ENCODE measurements at places on chromosomes 6 and 20.

- DNase-seq, result no peak
Observed at GRCh38 chr6:48068278-48069251, 42.4 kb downstream of the PTCHD4 start.

DNA sequence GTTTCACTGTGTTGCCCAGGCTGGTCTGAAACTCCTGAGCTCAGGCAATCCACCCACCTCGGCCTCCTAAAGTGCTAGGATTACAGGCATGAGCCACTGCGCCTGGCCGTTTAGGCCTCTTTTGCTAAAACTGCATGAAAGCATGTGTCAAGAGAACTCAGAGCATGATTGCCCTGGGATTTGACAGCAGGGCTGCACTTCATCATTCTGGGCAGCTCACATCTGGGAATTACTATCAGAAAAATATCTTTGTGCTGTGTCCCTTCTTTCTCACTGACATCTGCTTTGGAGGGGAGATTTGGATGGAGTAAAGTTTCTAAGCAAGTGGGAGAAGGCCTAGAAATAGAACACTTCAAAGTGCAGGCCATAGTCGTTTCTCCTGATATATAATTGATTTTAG, 59.6 kb upstream of the EIF2S2 start:
- no peak for DNase-seq

DNA sequence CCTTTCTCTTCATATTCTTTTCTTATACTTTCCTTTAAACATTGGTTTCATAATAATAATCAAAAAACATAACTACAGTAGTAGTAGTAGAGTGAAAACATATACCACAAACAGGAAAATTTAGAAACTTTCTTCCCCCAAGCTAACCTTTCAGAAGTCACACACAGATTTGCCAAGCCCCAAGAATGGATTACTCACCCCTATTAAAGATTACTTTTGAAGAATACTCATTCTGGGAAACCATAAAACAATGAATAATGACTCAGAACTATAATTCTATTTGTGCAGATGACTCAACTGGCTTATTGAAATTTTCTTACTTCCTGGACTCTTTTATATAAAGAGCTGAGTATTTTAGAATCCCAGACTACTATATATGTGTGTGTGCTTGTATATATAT, 119.4 kb upstream of the GJE1 start:
- DNase-seq, result no peak

- DNase-seq, result no peak
Observed at GRCh38 chr6:32111424-32112066, 2.4 kb upstream of the TNXB start.

- DNase-seq, result no peak
Observed at GRCh38 chr6:142805042-142805441, 139.9 kb downstream of the HIVEP2 start.

GRCh38 chr6:140554421-140554820, 1180.0 kb upstream of the CITED2 start:
- no peak for DNase-seq

GRCh38 chr6:36422714-36423100, 19.9 kb downstream of the PXT1 start:
- no peak for DNase-seq

DNA sequence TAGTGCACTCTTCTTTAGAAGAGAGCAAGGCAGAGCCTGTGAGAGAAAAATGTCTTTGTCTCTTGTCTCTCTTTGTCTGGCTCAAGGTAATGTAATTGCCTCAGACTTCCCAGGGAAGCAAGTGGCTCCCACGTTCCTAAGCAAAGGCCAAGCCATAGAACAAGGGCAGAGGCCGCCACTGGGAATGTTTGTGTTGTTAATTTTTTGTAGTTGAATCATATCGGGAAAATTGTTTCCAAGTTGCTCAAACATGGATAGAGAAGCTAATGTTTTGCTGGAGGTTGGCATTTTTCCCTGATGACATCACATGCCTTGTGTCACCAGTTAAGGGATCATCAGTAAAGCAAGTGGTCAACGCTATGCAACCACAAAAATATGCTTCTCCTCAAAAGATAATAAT, 211.5 kb upstream of the FOXA2 start:
- no peak for DNase-seq

GRCh38 chr20:35144694-35145093, 2.4 kb downstream of the EDEM2 start:
- DNase-seq, result no peak

DNA sequence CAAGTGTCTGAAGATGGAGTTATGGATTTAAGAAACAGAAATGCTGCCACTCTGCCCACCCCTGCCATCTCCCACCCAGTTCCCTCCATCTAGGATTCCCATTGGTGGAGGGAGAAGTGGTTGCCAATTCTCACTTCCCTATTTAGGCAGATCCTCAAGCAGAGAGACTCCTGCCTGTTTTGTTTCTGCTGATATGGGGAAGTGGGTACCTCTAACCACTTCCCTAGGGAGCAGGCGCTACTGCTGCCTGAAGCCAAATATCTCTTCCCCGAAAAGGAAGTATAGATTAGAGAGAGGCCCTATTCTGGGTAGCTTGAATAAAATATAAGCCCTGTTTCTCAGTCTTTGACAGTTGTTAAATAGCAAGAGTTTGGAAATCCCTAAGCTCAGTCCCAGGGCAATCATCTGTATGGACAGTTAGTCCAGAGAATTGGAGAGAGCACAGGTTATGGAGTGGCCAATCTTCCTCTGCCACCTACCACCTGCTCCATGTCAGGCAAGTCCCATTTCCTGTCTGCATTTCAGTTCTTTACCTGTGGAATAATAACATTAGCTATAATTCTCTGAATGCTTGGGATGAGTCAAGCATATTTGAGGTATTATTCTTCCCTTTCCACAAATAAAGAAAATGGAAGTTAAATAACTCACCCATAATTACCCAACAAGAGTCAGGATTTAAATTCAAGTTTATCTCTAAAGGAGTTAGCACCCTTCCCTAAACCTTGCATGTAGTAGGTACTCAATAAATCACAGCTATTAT, 2.6 kb upstream of the ADGB start:
- no peak for DNase-seq

DNA sequence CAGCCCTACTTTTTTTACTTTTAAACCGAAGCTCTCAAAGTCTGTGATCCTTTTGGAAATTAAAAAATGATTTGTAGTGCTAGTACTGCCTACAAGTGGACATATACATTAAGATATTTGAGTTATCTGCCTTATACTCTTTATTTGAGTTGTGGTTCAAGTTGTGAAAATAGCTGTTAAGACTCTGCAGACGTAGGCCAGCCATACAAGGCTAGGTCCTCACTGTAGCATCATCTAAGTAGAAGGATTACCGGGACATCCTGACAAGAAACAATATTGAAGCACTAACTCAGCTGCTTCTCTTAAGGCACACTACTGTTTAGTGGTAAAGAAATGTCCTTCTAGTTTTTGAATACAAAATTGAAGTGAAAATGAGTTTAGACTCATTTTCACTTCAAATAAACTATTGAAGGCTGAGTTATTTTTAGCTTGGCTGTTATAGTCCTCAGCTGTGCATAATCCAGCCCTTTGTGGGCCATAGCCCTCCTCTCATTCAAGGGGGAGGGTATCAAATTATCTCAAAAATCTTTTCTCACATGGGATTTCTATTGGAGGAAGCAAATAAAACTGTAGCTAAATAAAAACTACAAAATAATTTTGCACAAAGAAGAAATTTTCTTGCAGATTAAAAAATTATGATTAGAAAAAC, 68.1 kb downstream of the JAG1 start:
- DNase-seq, result no peak

DNA sequence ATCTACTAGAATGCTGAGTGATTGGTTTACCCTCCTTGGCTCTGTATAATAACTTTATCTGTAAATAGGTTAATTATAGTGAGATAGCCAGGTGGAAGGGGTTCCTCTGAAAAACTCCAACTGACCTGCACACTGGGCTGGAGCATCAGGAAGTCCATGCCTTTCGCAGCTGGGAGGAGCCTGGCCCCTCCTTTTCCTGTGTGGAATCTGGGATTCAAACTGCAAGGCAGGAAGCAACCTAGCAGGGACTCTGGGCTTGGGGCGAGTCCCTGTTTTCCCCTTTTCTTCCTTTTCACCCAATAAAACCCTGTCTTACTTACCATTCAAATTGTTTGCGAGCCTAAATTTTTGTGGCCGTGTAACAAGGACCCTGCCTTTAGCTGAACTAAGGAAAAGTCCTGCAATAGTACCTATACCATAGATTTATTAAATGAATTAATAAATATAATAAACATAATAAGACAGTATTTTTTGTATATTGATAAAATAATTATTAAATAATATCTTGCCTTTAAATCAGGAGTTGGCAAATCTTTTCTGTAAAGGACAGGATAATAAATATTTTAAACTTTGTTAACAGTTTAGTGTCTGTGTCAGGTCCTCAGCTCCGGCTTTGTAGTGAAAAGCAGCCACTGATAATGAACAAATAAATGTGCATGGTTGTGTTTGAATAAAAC, 406.2 kb upstream of the MMS22L start:
- no peak for DNase-seq

GRCh38 chr20:60729135-60729900, 522.7 kb upstream of the CDH4 start:
- no peak for DNase-seq

- no peak for DNase-seq
Observed at GRCh38 chr6:29925321-29925720, 17.0 kb upstream of the HLA-A start.

DNA sequence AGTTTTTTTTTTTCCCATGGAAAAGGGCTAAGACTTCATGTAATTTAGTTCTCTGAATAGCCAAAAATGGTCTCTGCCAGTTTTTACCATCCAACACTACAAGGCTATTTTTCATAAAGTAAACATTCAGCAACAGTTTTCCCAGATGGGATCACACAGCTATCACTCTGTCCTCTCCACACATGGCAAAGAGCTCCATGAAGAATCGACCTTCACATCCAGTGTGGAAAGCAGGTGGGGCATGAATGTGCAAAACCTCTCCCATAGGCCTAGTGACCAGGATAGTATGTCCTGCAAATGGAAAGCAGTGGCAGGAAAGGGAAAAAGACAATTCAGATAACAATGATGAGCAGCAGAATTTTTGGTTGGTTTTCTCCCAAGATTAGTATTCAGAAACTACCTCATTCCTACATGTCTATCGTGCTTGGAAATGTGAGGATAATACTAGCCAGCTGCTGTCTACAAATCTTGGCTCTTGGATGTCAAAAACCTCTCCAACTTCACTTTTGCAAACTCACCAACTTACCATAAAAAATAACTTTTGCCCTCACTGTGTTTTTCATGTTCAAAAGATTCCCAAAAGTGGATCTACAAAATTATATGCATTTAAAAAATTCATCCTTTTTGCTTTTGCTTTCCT, 159.7 kb upstream of the MCHR2 start:
- no peak for DNase-seq

DNA sequence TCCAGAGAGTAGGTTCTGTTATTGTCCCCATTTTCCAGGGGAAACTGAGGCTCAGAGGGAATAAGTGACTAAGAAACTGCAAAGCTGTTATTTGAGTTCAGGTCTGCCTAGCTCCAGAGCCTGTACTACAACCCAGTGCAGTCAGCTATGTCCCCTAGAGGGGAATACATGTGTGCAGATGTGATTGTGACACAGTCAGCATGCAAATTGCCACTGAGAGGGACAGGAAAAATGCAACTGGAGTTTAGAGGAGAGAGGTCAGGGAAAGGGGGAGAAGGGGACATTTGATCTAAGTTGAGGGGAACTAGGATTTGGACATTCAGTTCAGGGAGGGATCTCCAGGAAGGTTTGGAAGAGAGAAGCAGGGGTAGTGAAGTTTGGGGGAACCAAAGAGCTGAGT, 38.6 kb upstream of the EPB41L1 start:
- DNase-seq, result no peak

- DNase-seq, result no peak
Observed at GRCh38 chr6:154605178-154605881, 94.8 kb upstream of the CNKSR3 start.

- DNase-seq, result no peak
Observed at GRCh38 chr6:146981981-146982380, 222.2 kb upstream of the STXBP5 start.

- DNase-seq, result no peak
Observed at GRCh38 chr6:22800451-22800850, 231.1 kb downstream of the HDGFL1 start.

DNA sequence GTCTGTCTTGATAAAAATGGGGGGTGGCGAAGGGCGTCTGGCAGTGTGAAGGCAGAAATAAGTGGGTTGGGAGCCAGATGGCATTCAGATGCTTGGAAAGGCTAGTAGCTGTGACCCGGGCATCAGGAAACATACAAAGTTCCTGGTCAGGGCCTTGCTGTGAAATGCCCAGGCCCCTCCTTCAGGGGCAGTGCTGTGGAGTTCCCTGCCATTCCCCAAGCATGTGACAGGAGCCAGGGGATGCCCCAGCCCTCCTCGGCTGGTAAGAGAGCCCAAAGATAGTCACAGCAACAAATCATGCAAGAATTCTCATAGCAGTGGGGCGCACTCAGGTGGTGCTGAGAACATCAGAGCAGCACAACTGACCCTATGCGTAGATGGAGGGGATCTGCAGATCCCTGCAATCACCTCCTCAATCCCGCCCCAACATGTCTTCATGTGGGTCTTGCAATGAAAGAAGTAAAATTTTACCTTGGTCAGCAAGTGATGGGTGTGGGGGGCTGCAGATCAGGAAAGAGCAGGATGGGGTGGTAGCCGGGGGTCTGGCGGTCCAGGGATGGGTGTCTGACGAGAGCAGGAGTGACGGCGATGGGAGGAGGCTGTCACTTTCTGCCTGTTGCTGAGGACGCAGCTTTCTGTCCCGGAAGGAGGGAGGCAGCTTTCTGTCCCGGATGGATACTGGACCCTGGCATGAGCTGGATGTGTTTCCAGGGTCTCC, 39.5 kb downstream of the SLC22A1 start:
- no peak for DNase-seq

- DNase-seq, result no peak
Observed at GRCh38 chr6:39166912-39167290, 51.9 kb upstream of the SAYSD1 start.

GRCh38 chr6:132020138-132020581, 69.0 kb upstream of the CCN2 start:
- no peak for DNase-seq

GRCh38 chr6:113629256-113629655, 227.9 kb upstream of the MARCKS start:
- DNase-seq, result no peak

DNA sequence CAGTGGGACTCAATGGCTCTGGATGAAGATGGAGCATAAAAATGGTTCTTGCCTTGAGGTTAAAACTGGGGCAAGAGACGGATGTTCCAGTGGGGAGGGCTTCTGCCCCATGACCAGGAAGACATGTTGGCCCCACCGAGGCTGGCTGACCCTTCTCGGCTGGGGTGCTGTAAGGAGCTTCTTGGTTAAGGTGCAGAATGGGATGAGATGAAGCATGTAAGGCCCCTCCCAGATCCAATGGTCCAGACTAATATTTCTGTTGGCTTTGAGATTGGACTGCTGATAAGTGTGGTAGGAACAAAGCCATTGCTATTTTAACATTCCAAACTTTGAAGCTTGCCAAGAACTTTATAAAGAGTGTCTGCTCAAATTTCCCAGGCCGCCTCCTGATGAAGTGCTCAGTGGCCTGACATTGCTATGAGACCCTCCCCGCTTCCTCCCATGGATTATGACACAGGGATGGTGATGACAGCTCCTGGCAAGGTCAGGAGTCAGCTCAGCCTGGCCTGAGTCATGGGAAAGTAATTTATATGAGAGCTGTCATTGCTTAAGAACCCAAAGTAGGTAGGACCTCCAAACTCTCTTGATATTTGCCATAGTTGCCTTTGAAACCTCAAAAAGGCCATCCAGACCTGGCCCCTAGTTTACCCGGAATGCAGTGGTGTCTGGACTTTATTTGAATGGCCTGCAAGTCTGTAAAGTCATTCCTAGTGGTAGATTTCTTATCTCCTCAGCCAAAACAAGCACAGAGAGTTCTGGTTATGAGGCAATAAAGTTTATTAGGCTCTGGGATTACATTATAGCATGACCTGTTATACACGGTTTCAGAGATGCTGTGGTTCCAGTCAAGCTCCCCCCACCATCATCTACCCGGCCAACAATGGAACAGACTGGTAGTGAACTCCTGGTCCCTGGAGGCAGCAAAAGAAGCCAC, 55.2 kb downstream of the TGM2 start:
- DNase-seq, result no peak

Measured in activated effector memory CD4-positive, alpha-beta T cell treated with Interleukin-2 at 50 U/mL for 16 hours (primary cell).